Daoy (cell line): ENCODE measurements at places on chromosomes 12 and 14. TPM values are rescaled to one million over a fixed set of nuclear protein-coding genes. Genes with fewer than 3 reads are reported as not detected.

MYL2 gene
- total RNA-seq: not detected in 2 replicates

ANKRD33 gene
- not detected in 2 replicates for total RNA-seq

- peak; percentile 40 for DNase-seq
Measured at GRCh38 chr12:101670007-101670671, 27.3 kb upstream of the CHPT1 start.

DNA sequence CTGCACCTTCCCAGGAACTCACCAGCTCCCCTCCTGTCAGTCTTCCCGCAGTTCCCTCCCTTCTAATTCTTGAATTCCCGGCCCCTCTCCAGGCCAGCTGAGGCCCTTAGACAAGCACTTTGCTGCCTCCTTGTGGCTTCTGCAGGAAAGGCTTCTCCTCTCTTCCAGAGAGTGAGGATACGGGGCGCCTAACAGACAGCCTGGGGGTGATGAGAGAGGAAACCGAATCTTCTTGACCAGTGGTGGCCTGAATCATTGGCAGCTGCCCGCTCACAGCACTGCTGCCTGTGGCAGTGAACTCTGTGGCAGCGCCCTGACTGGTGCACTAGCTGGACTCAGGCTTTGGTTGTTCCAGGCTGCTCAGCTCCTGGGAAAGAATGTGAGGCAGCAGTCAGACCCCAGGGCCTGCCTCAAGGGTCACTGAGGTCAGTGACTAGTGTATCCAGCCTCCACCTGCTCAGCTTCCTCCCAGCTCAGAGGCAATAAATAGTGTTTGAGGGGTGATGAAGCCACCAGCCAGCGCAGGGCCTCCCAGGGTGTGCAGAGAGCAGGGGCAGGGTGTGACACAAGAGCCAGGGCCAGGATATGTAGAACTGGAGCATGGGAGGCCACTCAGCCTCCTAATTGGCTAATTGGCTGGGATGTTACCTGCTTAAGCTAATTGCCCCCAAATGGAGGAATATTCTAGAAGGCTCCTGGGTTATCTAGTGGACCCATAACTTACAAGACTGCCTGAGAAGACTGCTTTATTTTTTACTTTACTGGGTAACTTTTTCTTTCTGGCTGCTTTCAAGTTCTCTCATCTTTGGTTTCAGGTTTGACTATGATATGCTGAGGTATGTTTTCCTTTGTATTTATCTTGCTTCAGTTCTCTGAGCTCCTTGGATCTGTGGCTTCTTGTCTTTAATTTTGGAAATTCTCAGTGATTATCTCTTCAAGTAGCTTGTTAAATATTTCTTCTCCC is 12.9 kb upstream of the MCRS1 start:
- peak; percentile 78 for DNase-seq

GRCh38 chr12:70985850-70986249 is 65.3 kb upstream of the PTPRR start:
- no peak for DNase-seq

NOXRED1 gene
- total RNA-seq: 1.3 and 1.4 TPM in 2 replicates

CIROP gene
- not detected in 2 replicates for total RNA-seq

- no peak for DNase-seq
Measured at GRCh38 chr14:36176524-36176923, at the start of gene PTCSC3. Gene PTCSC3 (minus strand): TSS chr14:36176722.

- no peak for DNase-seq
Measured at GRCh38 chr12:101885912-101886561, 8.7 kb downstream of the DRAM1 start.

GRCh38 chr14:98174041-98174440 is 1098.0 kb downstream of the BCL11B start:
- no peak for DNase-seq

- DNase-seq: no peak
Measured at GRCh38 chr14:82230748-82231147, 697.1 kb upstream of the SEL1L start.

RAD51AP1 gene
- total RNA-seq: 106 and 121 TPM in 2 replicates

DNA sequence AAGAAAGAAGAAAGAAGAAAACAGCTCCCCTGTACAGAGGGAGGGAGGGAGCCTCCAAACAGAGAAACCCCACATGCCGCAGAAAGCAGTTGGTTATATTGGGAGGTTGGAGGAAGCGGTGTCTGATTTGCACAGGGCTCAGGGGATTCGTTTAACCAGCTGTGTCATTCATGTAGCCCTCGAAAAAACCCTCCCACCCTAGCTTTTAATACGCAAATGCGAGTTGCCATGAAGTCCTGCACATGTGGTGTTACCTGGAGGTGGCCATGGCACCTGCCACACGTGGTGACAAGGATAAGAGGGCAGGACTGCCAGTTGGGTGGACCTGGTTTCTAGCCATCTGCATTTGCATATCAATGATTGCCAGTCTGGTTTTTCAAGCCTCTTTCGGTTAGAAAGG is 40.9 kb downstream of the TMEM30B start:
- DNase-seq: no peak
